ENCODE measurements at places on chromosomes 13 and 19.

DNA sequence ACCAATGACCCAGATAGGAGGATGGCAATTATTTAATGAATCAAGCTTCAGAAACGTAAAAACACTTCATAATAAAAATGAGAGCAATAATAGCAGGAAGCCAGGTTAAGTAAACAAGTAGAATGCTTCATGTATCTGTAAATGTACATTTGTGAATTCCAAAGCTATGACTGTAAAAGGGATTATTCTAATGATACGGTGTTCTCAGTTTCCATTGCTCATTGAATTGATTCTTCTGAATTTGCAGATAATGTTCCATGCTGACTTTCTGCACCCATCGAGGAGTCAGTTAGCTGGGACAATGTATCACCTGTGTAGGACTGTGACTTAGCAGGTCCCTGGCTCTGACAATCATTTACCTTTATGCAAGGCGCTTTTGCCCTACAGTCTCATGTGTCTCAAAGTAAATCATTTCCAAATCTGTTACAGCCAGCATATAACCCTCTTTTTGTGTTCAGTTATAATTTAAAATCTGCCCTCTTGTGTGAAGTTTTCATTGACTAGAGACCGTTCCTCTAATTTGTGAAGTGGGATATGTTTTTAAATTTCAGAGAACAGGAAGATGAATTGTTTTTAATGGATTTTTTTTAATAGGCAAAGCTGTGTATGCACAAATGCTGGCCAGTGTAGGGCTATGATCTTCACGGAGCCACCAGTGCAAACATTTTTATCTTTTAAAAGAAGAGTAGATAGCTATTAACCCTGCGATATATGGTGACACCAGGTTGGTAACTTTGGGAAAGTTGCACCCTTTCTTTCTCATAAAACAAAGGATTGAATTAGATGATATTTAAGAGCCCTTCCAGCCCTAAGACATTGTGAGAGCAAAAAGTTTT is 267.1 kb downstream of the KLF5 start:
- DNase-seq, result peak; percentile 13

DNA sequence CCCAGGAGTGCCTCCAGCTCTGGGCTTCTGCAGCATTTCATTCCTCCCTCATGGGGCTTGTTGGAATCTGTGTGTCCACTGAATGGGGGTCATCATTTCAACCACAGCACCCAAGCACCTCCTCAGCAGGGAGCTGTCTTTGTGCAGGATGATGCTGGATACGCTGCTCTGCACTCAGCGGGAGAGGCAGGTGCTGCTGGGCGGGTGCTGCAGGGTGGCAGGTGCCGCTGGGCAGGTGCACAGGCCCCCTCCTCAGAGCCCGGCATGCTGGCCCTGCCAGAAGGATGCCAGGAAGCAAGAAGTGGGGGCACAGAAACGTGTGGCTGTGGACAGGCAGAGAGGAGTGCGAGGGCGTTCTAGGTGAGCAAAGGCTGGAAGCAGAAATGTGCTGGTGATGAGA is 121.8 kb upstream of the VSTM2B start:
- no peak for DNase-seq

- no peak for DNase-seq
Measured at GRCh38 chr13:40403509-40404241, 262.8 kb downstream of the FOXO1 start.

DNA sequence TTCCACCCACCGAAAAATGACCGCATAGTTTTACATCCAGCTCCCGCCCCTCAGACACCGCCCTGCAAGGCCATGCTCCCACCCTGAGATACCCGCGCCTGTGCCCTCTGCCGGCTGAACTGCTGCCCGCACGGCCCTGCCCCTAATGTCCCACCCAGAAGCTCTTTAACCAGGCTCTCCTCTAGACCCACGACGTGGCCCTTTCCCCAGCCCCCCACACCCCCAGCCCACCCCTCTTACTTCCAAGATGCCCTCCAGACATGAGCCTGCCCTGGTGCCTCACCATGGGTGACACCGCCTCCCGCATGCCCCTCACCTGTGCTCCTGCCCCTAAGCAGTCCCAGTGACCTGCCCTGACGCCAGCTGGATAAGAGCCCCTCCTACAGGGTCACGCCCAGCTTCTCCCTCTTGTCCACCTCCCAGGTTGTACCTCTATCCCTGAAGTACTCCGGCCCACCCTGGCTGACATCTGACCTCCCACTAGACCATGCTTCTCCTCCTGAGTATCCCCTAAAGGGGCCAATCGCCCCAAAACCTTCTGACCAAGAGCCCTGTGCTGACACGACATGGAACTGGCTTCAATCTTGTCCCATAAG is 51.2 kb downstream of the COLGALT1 start:
- DNase-seq, result no peak

DNA sequence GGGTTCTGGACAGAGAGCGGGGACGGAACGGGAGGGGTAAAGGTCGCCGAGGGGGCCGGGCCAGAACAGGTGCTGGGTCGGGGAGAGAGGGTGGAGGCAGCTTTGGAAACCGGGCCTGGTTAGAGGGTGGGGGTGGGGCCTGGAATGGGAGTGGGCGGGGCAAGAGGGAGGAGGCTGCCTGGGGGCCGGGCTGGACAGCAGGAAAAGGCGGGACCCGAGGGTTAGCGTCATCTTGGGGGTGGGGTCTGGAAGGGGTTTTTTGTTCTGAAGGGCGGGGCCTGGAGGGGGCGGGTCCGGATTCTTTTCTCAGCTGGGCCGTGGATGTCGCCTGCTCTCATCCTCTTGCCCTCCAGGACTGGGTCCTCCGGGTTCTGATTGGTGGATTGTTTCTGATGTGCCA is 4.3 kb upstream of the ZNF813 start:
- no peak for DNase-seq

DNA sequence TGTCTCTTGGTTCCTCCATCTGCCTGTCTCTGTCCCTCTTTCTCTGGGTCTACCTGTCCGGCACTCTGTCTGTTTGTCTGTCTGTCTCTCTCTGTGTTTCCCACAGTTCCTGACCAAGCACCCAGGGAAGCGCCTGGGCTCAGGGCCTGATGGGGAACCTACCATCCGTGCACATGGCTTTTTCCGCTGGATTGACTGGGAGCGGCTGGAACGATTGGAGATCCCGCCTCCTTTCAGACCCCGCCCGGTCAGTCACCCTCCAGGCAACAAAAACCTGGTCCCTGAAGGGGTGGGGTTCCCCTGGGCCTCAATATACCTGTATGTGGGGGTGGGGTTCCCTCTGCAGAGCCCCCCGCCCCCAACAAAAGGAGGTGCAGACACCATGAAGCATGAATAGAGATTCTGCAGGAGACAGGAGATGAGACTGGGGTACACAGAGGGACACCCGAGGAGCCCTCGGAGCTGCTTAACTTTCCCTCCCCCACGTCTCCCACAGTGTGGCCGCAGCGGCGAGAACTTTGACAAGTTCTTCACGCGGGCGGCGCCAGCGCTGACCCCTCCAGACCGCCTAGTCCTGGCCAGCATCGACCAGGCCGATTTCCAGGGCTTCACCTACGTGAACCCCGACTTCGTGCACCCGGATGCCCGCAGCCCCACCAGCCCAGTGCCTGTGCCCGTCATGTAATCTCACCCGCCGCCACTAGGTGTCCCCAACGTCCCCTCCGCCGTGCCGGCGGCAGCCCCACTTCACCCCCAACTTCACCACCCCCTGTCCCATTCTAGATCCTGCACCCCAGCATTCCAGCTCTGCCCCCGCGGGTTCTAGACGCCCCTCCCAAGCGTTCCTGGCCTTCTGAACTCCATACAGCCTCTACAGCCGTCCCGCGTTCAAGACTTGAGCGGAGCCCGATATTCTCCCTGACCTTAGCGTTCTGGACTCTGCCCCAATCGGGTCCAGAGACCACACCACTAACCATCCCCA is 2.6 kb upstream of the CACNG7 start:
- no peak for DNase-seq

DNA sequence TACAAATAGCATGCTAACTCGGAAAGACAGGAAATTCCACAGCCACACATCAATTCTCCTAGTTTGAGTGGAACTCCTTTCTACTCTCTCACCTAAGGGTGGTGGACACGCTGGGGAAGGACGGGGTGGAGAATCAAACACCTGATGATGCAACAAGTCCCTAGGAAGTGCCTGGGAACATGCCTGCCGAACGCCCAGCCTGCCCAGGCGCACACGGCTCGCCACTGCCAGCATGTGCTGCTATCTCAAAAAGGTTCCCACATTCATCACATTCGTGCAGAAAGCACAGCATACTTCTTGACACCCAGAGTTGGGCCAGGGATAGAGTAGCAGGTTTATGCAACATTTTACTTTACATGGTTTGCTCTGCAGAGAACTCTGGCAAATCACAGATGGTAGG is 164.6 kb downstream of the ABCC4 start:
- DNase-seq, result no peak

GRCh38 chr13:30759748-30760147 is 24.4 kb downstream of the ALOX5AP start:
- no peak for DNase-seq

GRCh38 chr13:36454987-36455386 is 22.7 kb downstream of the CCNA1 start:
- DNase-seq, result no peak

DNA sequence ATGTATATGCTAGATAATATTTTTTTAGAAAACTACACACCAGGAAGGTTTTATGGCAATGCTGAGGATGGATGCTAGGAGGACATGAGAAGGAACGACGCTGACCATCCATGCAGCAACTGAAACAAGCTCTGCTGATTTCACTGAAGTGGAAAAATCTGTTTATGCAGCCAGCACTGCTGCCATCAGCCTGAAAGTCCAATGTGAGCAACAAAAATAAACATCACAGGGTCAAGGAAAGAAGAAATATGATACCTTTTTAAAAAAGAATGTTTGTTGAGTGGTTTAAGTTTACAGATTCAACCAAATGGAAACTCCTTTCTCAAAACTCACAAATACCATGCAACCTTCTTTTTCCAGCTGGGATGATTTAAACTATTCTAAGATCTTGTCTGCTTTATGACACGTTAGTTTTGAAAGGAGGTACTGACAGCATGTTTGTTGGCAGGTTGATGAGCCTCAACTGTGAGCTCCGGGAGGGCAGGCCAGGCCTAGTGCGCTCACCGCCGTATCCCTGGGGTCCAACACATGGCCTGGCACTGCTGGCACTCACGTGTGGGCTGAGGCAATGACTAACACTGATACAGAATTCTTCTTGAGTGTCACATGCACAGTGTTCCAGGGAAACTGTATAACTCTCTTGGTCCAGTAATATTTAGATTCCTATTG is 46.8 kb downstream of the LATS2 start:
- peak; percentile 27 for DNase-seq

GRCh38 chr13:48000559-48001113 is 437 bp downstream of the SUCLA2 start:
- no peak for DNase-seq

DNA sequence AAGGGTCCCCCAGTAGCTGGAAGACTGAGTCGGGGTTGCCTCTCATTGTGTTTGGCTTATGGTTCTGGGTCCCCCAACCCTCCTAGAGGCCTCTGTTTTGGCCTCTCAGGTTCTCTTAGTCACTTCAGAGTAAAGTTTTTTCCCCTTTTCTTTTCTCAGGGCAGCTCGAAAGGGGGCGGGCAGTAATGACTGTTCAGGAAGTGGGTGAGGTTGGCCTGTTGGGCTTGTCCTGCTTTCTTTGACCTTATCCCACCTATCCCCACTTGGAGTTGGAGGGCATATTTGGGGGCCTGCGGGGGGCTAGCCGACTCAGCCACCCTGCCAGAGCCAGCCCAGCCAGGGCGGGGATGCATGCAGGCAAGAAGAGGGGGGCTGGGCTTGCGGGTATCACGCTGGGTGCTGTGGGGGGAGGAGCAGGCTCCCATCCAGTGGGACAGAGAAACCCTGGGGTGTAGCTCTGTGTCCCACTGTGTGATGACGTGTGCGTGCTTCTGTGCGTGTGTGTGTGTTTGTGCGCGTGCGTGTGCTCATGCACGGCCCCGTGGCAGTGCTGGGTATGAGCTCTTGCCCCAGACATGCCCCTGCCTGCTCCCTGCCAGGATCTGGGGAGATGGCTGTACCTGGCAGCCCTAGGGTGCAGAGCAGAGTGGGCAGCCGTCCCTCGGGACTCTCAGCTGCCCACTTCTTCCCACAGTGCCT is 1.4 kb downstream of the CIC start:
- DNase-seq, result peak; percentile 86

GRCh38 chr19:35248310-35249145 is at the start of gene LSR:
Gene LSR (plus strand): TSS chr19:35249002. CDS start chr19:35249023, 21 bp downstream.
- DNase-seq, result no peak

DNA sequence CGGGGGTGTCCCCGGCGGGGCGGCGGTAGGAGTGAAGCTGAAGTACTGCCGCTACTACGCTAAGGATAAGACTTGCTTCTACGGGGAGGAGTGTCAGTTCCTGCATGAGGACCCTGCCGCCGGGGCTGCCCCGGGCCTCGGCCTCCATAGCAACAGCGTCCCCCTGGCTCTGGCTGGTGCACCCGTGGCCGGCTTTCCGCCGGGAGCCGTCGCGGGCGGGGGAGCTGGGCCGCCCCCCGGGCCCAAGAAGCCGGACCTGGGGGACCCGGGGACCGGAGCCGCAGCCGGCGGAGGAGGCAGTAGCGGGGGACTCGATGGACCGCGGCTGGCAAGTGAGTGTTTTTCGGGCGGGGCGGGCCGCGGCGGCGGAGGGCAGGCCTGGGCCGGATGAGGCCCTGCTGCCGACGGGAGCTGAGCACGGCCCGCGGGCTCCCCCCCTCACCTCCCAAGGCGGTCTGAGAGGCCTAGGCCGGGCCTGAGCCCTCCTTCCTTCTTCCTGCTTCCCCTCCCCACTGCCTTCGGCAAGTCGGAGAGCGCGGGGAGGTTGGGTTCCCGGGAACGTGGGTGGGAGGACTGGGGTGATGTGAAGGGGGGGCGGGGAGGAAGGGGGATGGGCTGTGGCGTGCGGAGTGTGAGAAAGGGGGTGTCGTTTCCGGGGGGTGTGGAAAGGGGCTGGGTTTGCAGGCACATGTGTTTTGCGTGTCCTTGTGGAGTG is 568 bp downstream of the PAN3 start:
- peak; percentile 56 for DNase-seq

DNA sequence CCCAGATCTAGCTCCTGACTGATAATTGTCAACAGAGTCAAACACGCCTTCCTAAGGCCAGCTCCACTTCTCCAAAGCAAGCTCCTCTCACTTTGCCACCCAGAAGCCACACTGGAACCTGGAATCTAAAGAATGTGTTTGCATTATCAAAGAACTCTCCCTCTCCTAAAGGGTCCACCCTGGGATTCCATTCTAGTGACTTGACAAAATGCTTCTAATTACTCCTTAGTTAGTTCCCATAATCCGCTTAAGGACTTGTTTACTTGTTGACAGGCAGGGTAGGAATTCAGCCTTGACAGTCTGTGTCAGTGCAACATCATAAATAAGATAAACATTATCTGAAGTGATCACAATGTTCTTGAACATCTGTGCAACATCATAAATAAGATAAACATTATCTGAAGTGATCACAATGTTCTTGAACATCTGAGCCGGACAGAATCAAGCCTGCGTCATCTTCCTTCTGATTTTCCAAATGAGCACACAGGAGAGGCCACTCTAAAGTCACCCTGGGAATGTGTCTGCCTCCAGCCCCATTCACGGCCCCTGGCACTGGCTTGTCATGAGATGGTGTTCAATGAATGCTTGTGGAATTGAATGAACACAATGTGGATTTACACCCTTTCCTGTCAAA is 512.1 kb downstream of the IRS2 start:
- peak; percentile 89 for DNase-seq

- DNase-seq, result no peak
Measured at GRCh38 chr19:44848036-44848811, 2.1 kb downstream of the NECTIN2 start.

All from A172 (cell line).